Substantia nigra (tissue), 51 donors: ENCODE measurements at places on chromosomes 7 and 10.
A peak's percentile ranks its signal among the peaks of the same experiment; 100 is the strongest.

DNA sequence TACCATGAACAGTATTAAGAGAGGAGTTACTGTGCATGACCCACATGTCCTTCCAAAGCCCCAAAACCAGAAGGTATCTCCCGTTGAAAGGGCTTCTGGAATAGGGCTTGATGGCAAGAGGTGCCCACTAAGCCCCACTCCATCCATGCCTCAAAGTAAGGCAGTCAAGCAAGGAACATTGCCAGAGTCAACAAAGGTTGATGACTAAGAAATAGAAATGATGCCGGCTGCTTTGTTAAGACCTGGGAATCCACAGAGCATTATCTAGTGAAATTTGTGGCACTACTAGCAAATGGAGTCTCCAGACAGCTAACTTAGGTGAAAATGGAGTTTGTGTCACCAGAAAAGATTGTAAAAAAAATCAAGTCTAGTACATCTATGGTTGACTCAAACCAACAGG is 6.2 kb downstream of the SFR1 start:
- DNase-seq, result no peak

DNA sequence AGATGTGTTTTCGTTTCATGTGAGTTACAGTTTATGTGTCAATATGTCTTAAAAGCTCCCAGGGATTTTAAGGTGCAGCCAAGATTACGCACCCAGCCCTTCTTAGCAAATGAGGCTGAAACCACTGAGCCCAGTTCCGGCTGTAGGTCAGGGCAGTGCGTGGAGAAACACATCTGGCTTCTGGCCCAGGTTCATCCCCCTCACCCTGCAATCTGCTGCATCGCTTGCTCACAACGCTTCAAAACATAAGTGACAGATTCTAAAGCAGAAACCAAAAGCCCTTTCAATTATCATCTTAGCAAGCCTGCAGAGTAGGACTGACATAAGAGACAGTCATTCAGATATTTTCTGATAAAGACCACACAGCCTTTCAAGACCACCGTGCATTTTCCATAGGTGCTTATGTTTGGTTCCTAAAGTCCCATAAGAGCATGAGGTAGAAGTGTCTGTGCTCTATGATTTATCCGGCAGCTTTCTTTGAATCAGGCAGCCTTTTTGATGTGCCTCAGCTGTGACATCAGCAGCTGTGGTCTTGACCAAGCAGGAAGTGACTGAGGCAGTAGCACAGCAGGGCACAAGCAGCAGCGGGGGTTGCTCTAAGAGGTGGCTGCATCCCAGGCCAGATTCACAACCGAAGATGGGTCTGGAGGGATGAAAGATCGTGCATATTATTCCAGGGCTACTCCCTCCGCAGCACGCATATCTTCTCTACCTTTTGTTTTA is 72.1 kb upstream of the LYZL2 start:
- DNase-seq, result no peak

- no peak for DNase-seq
Measured at GRCh38 chr7:130390486-130390885, 10.2 kb downstream of the CPA1 start.

- no peak for DNase-seq
Measured at GRCh38 chr7:75608451-75609122, 116.5 kb downstream of the SPDYE5 start.

DNA sequence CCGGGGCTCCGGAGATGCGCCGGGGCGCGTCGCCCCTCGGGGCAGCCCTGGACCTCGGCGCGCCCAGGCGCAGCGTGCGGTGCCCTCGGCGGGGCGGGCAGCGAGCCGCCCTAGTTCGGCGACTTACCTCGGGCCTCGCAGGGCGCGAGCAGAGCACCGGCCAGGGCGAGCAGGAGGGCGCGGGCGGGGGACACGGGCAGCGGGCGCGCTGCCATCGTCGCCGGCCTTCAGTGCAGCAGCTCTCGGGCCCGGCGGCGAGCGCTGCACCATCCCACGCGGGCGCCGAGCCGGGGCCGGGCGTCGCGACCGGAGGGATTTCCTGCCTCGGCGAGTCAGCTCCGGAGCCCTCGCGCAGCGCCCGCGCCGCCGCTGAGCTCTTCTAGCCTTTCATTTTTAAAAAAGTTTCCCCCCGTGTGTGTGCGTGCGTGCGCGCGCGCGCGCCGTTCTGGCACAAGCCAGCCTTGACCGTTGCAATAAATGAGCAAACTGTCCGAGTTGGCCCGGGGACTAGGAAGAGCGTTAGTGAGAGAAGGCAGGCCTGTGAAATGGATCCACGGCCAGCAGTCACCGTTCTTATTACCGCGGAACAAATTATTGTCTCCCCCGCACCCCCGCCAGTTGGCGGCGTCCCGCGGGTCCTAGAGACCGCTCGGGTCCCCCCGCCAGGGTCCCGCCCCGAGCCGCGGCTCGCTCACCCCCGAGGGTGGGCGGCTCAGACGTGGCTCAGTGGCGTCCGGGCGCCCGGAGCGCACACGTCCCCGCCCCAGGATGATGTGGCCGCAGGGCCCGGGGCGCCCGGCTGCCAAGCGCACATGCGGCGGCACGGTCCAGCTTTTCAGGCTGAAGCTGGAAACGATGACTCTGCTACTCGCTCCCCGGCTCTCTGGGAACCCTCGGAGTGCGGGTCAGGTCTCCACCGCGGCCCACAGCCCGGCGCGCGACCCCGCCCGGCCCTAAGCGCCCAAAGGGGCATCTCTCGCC is at the start of gene ADAM12:
Gene ADAM12 (minus strand): TSS at position 547 of the 981 bp plus-strand sequence. CDS start 332 bp downstream, at position 215.
- DNase-seq, result no peak

- DNase-seq, result no peak
Measured at GRCh38 chr10:43196131-43196980, 58.1 kb downstream of the CSGALNACT2 start.

- no peak for DNase-seq
Measured at GRCh38 chr7:14690075-14690474, 212.5 kb downstream of the DGKB start.

DNA sequence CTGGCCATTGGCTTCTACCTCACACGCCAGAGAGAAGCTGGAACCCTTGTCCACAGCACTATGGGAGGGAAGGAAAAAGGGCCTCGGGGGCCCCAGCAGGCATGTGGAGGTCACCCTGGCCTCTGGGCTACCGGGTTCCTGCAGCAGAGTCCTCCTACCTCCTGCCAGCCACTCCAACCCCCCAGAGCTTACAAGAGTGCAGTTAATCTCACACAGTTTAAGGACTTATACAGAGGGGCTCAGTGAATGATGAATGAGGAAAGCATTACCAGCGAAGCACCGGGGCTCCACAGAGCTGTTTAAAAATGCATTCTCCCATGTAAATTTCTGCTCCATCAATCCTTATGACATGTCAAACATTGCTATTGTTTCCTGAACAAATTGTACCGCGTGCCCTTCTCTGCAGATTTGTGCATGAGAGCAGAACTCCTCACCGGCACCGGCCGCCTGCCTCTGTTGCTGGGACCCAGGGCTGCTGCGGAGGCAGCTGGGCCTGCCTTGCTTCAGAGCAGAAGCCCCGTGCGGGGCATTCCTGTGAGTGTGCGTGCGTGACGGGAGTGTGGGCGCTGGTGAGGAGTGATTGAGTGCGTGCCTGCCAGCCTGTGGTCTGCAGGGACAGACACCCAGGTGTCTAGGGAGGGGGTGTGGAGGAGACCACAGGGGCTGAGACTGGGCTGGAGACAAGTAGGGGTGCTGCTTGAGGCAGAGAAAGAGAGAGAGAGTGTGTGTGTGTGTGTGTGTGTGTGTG is 52.8 kb downstream of the C10orf105 start:
- no peak for DNase-seq

DNA sequence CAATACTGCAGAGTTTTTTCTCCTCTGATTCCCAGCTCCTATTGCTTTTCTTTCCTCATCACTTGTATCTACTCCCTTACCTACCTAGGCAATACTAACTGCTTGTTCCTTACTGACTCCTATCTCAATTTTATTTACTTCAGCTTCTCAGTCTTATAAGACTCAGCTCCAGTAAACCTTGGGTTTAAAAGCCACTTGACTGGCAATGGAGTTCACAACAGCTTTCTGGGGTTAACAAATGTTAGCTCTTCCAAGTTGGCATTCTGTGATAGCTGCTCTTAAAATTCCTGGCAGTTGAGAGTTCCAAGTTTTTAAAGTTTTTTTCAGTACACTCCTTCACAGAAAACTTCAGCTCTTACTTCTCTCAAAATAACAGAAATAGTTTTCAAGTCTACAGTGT is 14.2 kb downstream of the ATAD1 start:
- no peak for DNase-seq

DNA sequence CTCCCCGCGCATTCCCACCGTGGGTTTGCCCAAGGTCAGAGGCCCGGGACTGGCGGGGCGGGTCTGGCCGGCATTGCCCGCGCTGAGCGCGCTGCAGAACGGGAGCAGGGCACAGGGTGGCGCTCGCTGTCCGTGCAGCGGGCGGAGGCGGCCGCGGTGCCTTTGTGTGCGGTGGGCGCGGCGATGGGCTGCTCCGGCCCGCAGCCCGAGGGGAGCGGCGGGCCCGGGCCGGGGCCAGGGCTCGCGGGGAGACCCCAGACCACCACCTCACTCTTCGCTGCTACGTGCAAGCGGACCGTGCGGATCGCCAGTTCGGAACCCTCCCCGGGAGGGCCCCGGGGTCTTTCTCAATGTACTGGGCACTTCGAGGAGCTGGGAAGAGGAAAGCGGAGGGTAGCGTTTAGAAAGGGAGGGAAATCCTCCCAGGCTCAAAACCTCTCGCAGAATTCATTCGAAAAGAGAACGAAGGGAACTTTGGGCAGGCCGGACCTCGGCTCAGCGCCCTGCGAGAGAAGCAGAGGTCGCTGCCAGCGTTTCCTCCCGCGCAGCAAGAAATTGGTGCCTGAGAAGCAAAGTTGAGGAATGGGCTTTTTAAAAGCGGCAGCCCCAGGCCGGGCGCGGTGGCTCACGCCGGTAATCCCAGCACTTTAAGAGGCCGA is 8.5 kb downstream of the SP8 start:
- no peak for DNase-seq

- no peak for DNase-seq
Measured at GRCh38 chr7:1646391-1646790, 23.7 kb upstream of the ELFN1 start.

GRCh38 chr7:78172267-78172757 is 373.7 kb downstream of the PHTF2 start:
- no peak for DNase-seq

DNA sequence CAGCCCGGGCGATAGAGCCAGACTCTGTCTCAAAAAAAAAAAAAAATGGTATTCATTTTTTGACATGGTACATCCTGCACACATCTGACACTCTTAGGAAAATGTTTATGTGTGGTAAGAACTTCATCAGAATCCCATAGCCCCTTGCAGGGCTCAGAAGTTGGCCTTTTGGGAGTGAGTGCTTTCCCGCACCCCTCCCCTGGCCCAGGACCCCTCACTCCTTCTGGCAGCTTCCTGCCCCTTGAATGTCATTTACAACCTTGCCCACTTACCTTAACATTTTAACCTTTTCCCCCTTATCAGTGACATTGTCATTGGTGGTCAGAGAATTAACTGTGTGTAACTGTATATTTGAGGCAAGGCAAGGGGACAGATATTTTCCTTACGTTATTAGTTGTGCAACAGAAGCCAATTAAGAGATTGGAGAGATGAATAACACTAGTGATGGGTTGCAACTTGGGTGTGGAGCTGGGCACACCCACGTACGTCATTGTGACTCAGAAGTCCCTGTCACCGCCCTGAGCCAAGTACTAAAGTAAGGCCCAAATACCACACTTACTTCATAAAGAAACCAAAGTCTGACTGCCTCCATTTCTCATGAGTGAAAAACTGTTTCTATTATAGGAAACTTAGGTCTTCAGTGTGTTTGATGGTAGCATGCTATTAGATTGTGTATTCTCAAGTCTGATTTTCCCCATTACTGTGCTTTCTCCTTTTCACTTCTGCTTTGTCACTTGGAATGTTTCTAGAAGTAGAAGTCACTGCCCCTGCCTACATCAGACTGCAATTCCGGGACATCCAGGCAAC is 31.6 kb downstream of the OGDH start:
- no peak for DNase-seq

GRCh38 chr7:101998906-101999240 is 181.4 kb downstream of the CUX1 start:
- DNase-seq, result no peak

GRCh38 chr10:118332236-118332635 is 9.9 kb downstream of the FAM204A start:
- no peak for DNase-seq

- DNase-seq, result no peak
Measured at GRCh38 chr7:44883961-44884620, 1.2 kb downstream of the PURB start.

DNA sequence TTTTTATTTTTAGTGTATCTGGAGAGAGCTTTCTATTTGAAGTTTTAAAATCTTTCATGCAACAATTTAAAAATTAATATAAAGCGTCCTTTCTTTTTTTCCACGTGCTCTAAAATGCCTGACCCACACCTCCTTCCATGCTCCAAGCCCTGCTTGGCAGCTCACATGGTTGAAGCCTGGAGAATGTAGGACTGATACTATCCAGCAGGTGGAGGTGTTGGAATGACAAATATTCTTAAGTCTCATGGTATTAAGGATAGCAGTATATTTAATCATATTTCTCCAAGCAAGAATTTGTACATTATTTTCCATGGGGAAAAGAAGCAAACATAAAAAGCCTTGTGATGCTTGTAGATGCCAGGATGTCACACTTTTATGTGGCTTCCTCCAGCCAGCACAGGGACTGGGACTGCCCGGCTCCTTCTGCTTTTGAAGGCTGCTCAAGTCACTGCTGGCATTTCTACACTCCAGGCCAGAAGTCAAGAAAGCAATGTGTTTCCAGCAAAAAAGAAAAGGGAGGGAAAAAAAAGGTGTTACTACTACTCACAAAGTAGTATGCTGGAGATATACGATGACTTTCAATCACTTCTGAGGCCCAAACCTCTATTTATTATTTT is 49.7 kb downstream of the BZW2 start:
- DNase-seq, result no peak

DNA sequence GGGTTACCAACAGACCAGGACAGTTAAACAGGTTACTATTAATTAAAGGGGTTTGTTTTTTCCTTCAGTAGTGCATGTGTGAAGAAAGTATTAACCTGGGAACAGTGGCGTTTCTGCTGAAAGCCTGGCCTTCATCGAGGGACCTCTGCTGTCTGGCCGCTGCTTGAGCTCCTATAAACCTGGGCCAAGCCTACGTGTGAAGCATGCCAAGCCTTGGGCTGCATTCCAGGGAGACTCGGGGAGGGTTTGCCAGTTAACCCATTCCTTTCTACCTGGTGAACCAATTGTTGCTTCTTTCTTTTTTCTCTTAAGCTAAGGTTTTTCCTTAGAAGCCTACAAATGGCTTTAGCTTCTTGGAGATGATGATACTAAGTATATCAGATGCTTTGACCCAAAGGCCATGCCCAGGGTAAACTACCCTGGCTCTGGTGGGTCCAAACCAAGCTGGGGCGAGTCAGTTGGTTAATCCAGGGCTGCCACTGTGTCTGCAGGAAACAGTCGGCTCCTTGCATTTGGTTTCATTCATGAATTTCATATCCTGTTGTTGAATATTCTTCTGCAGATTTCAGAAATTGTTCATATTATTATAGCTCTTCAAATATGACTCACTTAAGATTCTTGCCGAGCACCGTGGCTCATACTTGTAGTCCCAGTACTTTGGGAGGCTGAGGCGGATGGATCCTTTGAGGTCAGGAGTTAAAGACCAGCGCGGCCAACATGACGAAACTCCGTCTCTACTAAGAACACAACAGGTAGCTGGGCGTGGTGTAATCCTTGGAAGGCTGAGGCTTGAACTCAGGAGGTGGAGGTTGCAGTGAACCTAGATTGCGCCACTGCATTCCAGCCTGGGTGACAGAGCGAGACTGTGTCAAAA is 23.8 kb downstream of the PFKP start:
- DNase-seq, result peak; percentile 50

GRCh38 chr7:14432924-14433323 is 443.5 kb upstream of the ETV1 start:
- DNase-seq, result no peak
